Placental epithelial cell (primary cell): ENCODE measurements at places on chromosomes 16 and 17. TPM values are rescaled to one million over a fixed set of nuclear protein-coding genes. Genes with fewer than 3 reads are reported as not detected.

The ZNF750 gene
- total RNA-seq, result not detected in 2 replicates

The LDHD gene
- 0.11 and 0.39 TPM in 2 replicates for total RNA-seq

The CHST4 gene
- not detected in 2 replicates for total RNA-seq

The KRT17 gene
- 1,476 and 3,292 TPM in 2 replicates for total RNA-seq

The PCGF2 gene
- 3.4 and 6.3 TPM in 2 replicates for total RNA-seq

The SPATA32 gene
- total RNA-seq, result 0.33 and 0.39 TPM in 2 replicates

The PTX4 gene
- not detected in 2 replicates for total RNA-seq

The MPV17L gene
- not detected in 2 replicates for total RNA-seq

The SLC46A1 gene
- total RNA-seq, result 6.3 and 7.4 TPM in 2 replicates

The KRT25 gene
- not detected in 2 replicates for total RNA-seq

The PRSS53 gene
- 3.1 and 3.8 TPM in 2 replicates for total RNA-seq

The CD2BP2 gene
- 37.5 and 38.1 TPM in 2 replicates for total RNA-seq
